ENCODE measurements at places on chromosomes 13 and 19.

DNA sequence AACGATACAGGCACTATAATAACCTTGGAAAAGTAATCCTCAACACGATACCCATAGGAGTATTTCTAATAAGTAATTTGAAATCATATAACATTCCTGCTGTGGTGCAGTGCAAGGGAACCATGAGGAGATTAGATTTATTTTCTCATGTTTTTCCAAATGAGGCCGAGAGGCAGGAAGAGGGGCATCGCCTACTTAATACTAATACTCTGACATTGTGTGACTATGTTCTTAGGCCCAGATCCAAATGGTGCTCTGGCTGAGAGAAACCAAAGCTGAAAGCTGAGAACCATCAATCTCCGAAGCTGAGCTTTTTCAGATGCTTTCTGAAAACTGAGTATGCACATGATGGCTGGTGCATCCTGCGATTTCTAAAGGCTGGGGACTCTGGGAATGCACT, 248.0 kb upstream of the MAB21L1 start:
- DNase-seq = no peak

DNA sequence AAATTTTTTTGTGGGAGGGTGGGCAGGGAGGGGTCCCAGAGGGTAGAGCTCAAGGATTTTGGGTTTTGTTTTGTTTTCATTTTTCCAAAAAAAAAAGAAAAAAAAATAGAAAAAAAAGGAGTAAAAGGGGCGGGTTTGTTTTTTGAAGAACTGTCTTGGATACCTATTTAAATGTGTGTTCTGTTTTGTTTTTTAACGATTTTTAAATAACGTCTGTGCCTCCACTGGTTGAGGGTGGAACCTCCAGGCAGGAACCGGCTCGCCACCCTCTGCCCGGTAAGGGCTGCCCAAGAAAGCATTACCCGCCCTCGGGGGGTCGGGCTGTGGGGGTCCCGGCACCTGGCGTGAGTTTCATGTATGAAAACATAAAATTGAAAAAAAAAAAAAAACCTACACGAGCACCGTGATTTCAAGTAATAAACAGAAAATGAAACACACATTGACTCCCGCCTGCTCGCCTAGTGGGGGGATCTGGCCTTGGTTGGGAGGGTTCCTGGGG, 10.4 kb downstream of the MIDN start:
- DNase-seq = no peak

GRCh38 chr19:47132194-47132852, 1.7 kb downstream of the SAE1 start:
- no peak for DNase-seq

- no peak for DNase-seq
Observed at GRCh38 chr19:43789029-43789428, 8.3 kb upstream of the KCNN4 start.

DNA sequence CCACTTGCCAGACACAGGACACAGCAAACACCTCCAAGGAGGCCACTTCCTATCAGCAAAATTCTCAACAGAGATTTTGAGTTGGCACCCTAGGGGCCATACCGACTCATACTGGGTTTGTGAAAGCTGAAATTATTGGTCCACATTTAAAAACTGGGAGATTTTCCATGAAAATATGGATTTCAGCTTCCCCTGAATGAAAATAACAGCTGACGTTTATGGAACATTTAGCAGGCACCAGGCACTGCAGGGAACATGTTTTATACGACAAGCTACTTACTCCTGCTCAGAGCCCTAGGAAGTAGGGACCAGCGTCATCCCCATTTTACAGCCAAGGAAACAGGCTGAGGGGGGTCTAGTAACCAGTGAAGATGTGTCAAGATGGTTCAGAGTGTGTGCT, 169.3 kb downstream of the IER2 start:
- no peak for DNase-seq

- peak; percentile 73 for DNase-seq
Observed at GRCh38 chr19:43651758-43652545, 12.3 kb upstream of the CADM4 start.
